ENCODE measurements at places on chromosomes 7 and 10.

DNA sequence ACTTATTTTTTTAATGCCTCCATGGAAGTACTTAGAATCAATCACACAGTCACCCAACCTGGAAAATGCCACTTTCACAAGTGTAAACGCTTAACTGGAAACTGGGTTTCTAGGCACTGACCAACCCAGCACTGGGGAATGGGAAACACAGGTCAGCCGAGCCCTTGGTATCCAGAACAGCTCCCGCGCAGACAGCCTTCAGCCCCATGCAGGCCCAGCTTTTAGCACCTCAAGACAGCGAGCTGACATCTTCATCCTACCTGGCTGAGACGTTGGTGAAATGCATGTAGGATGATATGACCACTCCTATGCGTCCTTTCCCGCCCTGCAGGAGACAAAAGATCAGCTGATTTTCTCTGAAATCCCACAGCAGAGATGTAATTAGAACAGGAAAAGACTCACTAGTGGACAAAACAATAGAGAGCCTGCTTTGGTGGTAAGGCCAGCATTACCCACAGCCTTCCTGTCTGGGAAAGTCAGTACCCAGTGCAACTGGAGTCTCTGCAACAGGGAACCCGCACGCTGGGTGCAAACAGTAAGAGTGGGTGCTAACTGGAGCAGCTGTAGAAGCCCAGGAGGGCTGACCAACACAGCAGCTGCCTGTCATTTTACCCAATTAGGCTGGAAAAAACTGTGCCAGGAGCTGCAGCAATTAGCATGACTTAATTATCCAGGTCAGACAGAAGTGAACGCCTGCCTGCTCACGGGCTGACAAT is 153.7 kb downstream of the TNS3 start:
- no peak for DNase-seq

DNA sequence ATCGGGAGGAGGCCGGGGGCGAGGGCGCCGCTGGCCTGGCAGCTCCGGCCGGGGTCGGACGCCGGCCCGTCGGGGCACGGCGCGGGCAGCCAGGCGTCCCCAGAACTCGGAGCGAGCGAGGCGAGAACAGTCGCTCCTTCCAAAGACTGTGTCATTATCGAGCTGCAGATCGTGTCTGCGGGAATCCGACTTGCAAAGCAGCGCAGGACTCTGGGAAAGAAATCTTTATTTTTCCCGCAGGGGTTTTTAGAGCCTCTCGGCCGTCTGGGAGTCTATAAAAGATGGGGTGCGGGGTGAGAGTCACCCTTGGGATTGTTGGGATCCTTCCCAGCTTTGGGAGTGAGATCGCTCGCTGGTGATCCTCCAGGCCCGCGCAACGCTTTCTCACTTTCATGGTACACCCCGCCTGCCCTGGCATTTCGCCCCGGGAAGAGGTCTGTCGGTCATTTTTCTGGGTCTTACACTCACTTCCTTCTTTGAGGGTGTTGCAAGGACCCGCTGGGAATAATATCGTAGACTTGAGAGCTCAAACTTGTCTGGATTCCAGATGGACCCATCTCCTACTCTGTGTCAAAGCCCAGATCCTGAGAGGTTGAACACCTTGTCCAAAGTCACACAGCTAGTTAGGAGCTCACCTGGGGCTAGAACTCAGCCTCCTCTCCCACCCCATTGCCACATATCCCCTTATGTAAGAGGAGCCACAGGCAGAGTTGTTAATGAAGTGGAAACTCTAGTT is 1.0 kb downstream of the UBTD1 start:
- DNase-seq: peak; percentile 55

- peak; percentile 42 for DNase-seq
Measured at GRCh38 chr10:81019029-81019890, 481.6 kb downstream of the SH2D4B start.

DNA sequence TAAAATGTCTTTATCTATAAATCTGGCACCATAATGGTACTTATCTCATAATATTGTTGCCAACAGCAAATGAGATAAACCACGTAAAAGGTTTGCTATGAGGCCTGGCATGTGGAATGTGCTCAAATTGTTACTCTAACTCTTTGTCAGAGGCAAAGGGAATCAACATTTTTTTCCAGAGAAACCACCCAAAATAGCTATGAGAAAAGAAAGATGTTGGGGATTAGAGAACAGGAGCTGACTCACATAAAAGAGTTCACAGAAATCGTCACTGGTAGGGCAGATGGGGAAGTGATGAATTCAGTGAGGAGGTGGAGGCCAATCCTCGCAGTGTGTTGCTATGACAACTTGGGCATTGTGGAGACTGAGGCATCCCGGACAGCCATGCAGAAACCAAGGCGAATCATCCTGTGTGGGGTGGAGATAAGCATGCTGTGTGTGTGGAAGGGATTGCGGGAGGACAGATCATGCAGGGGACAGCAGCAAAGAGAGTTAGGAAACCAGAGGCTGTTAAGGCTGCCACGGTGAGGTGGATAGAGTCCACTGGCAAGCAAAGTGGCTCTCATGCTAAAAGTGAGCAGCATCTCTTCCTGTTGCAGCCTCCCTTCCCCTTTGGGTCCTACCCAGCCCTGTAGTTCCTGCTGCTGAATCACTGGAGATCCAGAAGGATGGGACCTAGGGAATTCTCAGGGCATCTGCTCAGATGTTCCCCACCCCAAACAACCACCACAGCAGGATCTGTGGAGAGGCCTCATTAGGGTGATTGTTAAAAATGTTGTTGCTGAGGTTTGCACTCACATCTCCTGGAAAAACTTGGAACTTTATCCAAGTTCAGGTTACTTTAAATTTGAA is 103.9 kb downstream of the CUBN start:
- peak; percentile 54 for DNase-seq

DNA sequence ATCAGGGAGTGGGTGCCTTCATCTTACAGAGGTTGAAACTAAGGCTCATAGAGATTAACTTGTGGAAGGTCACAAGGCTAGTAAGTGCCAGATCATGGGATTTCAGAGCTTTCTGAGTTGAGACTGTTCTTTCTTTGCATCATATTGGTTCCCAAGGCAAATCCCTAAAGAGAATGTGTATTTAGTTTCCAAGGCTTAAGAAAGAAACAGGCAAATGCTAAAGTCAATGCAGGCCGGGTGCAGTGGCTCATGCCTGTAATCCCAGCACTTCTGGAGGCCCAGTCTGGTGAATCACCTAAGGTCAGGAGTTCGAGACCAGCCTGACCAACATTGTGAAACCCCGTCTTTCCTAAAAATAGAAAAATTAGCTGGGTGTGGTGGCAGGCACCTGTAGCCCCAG is 19.8 kb downstream of the CDK1 start:
- DNase-seq: no peak

- no peak for DNase-seq
Measured at GRCh38 chr7:11206177-11206899, 232.7 kb downstream of the PHF14 start.
